ENCODE measurements at places on chromosomes 1 and 21.

DNA sequence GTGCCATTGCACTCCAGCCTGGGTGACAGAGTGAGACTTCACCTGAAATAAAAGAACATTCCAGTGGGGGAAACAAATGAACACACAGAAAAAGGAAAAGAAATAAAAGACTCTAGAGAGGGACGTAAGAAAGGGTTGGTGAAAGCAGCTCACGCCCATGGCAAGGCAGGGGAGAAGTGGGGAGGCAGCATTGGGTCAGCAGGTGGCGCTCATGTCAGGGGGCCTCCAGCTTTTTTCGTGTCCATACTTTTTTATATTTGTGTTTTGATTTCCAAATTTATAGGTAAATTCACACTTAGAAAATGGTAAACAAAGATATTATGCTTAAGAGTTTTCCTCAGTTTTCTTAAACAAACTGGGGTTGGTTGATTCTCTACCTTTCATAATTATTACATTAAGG, 45.5 kb downstream of the VPS13D start:
- no peak for DNase-seq

DNA sequence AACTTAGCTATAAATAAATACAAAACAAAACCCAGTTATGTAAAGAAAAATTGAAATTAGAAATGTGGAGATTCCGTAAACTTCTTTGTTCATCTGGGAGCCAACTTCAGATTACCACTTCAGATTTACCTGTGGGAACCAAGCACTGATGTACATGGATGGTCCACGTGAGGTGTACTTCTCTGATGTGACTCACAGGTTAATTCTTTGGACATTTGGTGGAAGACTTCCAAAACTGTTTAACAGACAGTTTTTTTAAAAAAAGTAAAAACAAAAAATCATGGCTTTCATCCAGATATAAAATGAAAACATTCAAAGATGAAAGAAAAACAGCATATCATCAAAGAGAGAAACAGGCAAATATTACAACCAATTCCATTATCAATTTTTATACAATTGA, 92.0 kb downstream of the MAST2 start:
- no peak for DNase-seq

DNA sequence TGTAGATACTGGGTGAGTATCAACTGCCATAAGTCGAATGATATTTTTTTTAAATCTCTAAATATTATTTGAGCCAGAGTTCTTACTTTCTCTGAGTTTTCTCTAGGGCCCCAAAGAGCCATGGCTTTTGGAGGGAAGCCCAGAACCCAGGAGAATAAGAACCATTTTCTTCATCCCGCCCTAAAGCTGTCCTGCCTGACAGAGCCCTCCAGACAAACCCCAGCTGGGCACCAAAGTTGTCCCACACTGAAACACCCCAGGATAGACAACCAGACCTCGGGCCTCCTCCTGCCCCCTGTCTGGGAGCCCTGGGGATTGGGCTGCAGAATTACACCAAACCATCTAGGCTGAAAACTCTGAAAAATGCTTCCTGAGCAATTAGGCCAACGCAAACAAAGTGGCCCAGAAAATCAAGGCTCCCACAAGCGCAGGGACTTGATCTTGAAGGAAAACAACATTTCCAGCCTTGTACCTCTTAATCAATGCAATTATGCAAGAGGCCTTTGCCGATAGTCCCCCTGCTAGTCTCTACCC, 113.1 kb downstream of the RRAGC start:
- no peak for DNase-seq

DNA sequence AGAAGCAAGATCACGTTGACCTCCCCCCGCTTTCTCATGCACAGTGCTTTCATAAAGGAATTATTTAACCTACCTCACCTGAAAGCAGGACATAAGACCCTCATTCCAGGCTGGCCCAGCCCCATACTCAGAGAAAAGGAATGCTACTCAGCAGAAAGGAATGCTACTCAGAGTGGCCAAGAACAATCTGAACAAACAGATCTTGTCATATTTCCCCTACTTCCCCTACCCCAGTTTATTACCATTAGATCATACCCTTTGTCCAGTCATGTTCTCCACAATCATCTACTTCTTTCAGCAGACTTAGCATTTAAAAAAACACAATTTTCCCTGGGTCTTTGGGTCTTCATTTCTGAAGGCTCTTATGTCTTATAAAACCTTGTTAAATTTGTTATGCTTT, 89.8 kb downstream of the SLC16A1 start:
- no peak for DNase-seq

DNA sequence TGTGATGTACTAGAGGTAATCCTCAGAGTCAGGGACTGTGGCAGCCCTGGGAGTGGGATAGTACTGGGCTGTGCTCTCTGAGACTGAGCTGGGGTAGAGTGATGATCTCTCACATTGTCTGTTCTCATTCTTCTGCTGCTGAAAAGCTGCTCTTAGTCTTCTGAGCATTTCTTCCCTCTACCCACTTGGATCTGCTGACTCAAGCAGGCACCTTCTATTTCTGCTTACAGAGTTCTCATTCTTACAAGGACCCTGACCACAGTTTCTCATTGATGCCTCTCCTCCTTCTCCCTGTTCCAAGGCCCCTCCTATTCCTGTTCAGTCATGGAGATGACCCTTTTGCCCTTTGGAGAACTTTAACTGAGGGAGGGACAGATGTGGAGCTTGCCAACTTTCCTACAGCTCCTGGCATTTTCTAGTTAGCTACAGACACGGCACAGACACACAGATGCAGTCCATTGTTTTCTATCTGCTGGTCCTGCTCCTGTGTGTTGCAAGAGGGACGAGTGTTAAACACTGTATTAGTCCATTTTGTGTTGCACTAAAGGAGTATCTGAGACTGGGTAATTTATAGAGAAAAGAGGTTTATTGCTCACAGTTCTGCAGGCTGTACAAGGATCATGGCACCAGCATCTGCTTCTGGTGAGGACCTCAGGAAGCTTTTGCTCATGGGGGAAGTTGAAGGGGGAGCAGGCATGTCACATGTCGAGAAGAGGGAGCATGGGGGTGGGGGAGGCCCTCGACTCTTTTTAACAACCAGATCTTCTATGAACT, 12.3 kb downstream of the MAPKAPK2 start:
- DNase-seq = no peak

All from NCI-H2081 treated with DMSO at 0.1 percent for 48 hours (cell line).